A172 (cell line): ENCODE measurements at places on chromosomes 2 and 18. TPM values are rescaled to one million over a fixed set of nuclear protein-coding genes. Genes with fewer than 3 reads are reported as not detected.

MRO gene
- total RNA-seq, result 0.03 TPM in 1 of 2 replicates, not detected in the other

NDC80 gene
- total RNA-seq, result 68.7 and 72.7 TPM in 2 replicates

DQX1 gene
- 0.17 TPM in 1 of 2 replicates, not detected in the other for total RNA-seq

AMMECR1L gene
- 12.3 and 15.8 TPM in 2 replicates for total RNA-seq

- no peak for DNase-seq
These were observed 92.5 kb downstream of the ZFP36L2 start for GRCh38 chr2:43133708-43134570.

DNA sequence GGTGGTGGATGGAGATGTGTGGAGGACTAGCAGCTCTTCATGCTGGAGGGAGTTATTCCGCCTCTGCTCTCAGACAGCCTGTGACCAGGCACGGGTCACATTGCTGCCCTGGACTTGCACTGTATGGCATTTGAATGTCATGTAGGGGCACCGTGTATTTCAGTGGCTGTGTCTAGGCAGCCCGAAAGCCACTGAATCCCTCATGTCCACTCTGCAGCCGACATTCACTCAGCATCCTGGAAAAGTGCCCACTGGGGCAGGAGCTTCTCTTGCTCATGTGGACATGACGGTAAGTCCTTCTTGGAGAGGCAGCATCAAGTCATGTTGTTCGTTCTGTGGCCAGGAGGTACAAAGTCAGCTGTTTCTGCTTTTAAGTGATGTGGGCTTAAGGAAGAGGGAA is 127.9 kb downstream of the SH3RF3 start:
- no peak for DNase-seq

DNA sequence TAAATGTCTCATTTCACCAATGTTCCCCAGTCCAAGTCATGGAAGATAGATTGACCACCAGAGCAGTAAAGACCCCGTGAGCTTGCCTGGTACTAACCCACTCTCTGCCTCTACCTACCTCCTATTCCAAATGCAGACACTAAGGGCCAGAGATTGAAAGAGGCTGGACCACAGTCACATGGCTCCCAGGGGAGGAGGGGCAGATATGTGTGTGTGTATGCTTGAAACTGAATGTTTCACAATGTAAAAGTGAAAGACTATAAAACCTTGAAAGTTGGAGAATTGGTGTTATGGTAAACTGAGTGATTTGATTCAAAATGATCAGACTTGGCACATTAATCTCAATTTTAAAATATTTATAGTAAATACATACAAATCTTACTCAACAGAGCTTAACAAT is 21.7 kb upstream of the KLHL29 start:
- no peak for DNase-seq

- DNase-seq, result no peak
These were observed 415.3 kb upstream of the ID2 start for GRCh38 chr2:8266563-8266962.

DNA sequence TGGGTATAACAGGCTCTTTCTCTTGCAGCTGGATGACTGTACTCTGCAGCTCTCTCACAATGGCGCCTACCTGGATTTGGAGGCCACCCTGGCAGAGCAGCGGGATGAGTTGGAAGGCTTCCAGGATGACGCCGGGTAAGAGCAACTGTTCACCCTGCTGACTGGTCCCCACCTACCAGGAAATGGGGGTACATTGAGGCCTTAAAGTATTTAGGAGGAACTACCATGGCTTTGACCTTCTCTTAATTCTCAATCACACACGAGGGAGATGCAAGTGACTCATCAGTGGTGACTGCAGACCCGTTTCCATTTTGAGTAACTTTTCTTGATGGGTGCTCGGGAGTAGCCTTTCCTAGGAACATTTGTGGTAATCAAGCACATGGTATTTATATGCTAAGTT is 58.0 kb downstream of the FHOD3 start:
- DNase-seq, result no peak

GRCh38 chr2:232750135-232750671 is 26.2 kb downstream of the KCNJ13 start:
- no peak for DNase-seq

GRCh38 chr18:11271954-11272353 is 122.6 kb upstream of the PIEZO2 start:
- no peak for DNase-seq

- no peak for DNase-seq
These were observed 28.5 kb upstream of the ALPP start for GRCh38 chr2:232349946-232350635.

GRCh38 chr2:239059854-239060253 is 212.0 kb downstream of the TWIST2 start:
- no peak for DNase-seq

DNA sequence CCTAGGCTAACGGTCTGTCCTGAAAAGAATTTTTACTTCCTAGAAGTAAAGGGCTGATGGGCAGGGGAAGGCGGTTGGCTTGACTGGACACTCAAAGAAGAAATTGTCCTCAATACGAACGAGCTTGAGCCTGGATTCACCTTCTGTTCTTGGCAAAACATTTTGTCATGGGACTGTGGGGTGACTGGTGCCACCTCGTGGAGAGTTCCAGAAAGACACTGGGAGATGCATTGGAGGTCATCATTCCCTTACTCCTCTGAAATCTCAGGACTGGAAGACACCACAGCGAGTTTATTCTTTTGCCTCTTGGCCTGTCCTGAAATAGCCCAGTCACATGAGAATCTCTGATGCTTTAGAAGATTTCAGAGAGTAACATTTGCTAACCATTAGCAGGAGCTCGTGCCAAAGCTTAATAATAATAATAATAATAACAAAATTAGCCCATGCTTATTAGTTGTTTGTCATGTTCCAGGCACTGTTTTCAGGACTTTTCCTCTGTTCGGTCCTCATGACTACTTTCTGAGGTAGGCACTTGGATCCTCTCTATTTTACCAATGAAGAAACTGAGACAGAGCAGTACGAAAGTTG is 44.5 kb downstream of the TMEM182 start:
- DNase-seq, result peak; percentile 53

GRCh38 chr2:205792908-205793307 is 110.6 kb downstream of the NRP2 start:
- no peak for DNase-seq

- DNase-seq, result no peak
These were observed 96.1 kb upstream of the CSRNP3 start for GRCh38 chr2:165373278-165374010.

DNA sequence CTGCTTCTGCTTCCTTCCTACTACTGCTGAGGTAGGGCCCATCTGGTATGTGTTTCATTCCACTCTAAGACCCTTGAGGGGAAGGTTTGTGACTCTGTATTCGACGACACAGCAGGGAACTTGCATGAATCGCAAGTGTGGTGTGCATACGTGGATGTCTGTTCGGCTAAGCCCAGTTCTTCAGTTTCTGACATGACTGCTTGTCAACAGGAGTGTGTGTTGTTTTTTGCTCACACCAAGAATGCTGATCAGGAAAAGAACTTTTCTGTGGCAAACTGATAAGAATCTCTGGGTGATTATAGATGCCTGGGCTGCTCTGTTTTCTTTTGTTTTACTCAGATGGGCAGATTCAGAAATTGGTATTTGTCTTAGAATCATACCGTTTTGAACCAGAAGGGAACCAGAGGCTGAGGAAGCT is 22.0 kb downstream of the TNFRSF11A start:
- DNase-seq, result no peak
